ENCODE measurements at places on chromosomes 5 and 9. TPM values are rescaled to one million over a fixed set of nuclear protein-coding genes. Genes with fewer than 3 reads are reported as not detected.
A peak's percentile ranks its signal among the peaks of the same experiment; 100 is the strongest.

- peak overlapping the region; percentile 53 for H3K27ac ChIP-seq
- peaks cover 27% of the 10 kb centered on the region for H3K4me1 ChIP-seq
- no peak for DNase-seq
- peak overlapping the region; percentile 65 for H3K4me3 ChIP-seq
- H3K36me3 ChIP-seq, result peaks cover 5% of the 10 kb centered on the region
These were observed 332 bp downstream of the SGCD start for GRCh38 chr5:156327296-156327695.

Gene C5orf52
- not detected for total RNA-seq

- H3K4me1 ChIP-seq, result no peaks in the 10 kb centered on the region
- H3K27me3 ChIP-seq, result no peaks in the 10 kb centered on the region
- DNase-seq, result no peak
- H3K36me3 ChIP-seq, result peaks cover 2% of the 10 kb centered on the region
These were observed 47.4 kb downstream of the POLK start for GRCh38 chr5:75558981-75559632.

- peak overlapping the region; percentile 37 for H3K27ac ChIP-seq
- peaks cover 33% of the 10 kb centered on the region for H3K27me3 ChIP-seq
- DNase-seq, result peak; percentile 38
- peaks cover 20% of the 10 kb centered on the region for H3K4me1 ChIP-seq
- peak overlapping the region; percentile 81 for H3K4me3 ChIP-seq
- peaks cover 4% of the 10 kb centered on the region for H3K36me3 ChIP-seq
These were observed 720 bp downstream of the NOTCH1 start for GRCh38 chr9:136544964-136545691.

GRCh38 chr5:104937598-104937997 is 1375.0 kb upstream of the NUDT12 start:
- no peak overlapping the region for H3K27ac ChIP-seq
- peaks cover 3% of the 10 kb centered on the region for H3K4me1 ChIP-seq

DNA sequence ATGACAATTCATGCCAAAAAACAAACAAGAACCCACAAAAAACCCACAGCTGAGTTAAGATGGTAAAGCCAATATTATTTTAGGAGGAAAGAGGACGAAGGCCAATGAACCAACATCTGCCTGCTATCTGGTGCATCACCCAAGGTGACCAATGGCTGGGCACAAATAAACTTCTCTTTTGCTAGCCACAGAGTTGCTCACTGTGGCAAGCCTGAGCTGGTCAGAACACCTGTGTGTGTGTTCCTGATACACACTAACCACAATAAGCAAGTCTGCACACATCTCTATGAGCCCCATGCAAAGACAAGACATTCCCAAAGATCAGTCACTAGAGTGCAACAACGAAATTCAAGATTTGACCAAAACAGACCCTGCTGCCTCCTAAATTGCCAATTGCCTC is 63.1 kb downstream of the RNF38 start:
- DNase-seq, result no peak
- H3K4me1 ChIP-seq, result no peaks in the 10 kb centered on the region
- H3K27me3 ChIP-seq, result no peaks in the 10 kb centered on the region
- no peak overlapping the region for H3K4me3 ChIP-seq
- no peak overlapping the region for H3K27ac ChIP-seq
- peaks cover 31% of the 10 kb centered on the region for H3K36me3 ChIP-seq

Gene IFNA21
- total RNA-seq, result not detected

Gene NMRK1
- total RNA-seq, result 55.0 TPM

Gene IFNA2
- total RNA-seq, result not detected

- H3K4me1 ChIP-seq, result no peaks in the 10 kb centered on the region
- no peaks in the 10 kb centered on the region for H3K27me3 ChIP-seq
- no peak for DNase-seq
These were observed 50.2 kb downstream of the PDCD1LG2 start for GRCh38 chr9:5560443-5561100.
